ENCODE measurements at places on chromosomes 4 and X. TPM values are rescaled to one million over a fixed set of nuclear protein-coding genes. Genes with fewer than 3 reads are reported as not detected.

Gene PKD2
- total RNA-seq = 47.5 TPM

Gene PAGE1
- not detected for total RNA-seq

Gene NEIL3
- 4.0 TPM for total RNA-seq

Gene CABS1
- total RNA-seq = 0.19 TPM

Gene HSFX1
- 1.00 TPM for total RNA-seq

Gene PAGE2
- total RNA-seq = not detected

Gene ABCG2
- total RNA-seq = 21.5 TPM

Gene TMSB15B
- 23.0 TPM for total RNA-seq

All from type B pancreatic cell (in vitro differentiated cells).